ENCODE measurements at places on chromosomes 12 and 14. TPM values are rescaled to one million over a fixed set of nuclear protein-coding genes. Genes with fewer than 3 reads are reported as not detected.

ANKLE2 gene
- polyA plus RNA-seq, result 78.8 TPM

ISCU gene
- 125 TPM for polyA plus RNA-seq

BATF gene
- polyA plus RNA-seq, result not detected

KCNA5 gene
- not detected for polyA plus RNA-seq

KLRC1 gene
- polyA plus RNA-seq, result not detected

SMIM41 gene
- 0.05 TPM for polyA plus RNA-seq

TEX52 gene
- not detected for polyA plus RNA-seq

LTBP2 gene
- polyA plus RNA-seq, result 27.5 TPM

CRIP1 gene
- 1.4 TPM for polyA plus RNA-seq

NR1H4 gene
- polyA plus RNA-seq, result not detected

E2F7 gene
- polyA plus RNA-seq, result 3.6 TPM

IL26 gene
- not detected for polyA plus RNA-seq

DNA sequence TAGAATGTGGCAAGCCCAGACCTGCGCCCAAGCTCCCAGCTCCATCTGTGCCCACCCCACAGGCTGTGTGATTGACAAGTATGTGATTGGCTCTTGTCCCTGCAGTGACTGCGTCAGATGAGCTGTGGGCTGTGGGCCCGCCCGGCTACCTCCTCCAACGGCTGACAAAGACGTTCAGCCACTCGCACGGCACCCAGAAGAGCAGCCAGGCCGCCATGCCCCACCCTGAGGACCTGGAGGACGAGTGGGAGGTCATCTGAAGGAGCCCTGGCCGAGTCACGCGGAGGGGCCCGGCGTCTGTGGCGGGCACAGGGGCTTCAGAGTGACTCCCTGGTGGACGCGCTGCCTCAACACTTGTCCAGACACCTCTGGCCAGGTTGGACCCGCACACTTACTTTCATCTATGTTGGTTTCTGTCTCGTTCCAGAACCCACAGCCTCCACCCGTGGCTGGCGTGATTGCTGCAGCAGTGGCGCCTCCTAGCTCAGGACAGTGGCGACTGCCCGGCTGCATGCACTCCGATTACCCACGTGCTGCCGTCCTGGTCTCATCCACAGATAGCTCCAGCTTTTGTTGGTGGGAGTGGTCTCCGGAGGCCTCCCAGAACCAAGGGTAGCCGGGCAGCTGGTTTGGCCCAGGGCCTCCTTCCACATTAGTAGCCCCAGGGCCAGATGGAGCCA, 11.4 kb downstream of the ANKRD9 start:
- DNase-seq, result no peak

- DNase-seq, result no peak
These were observed 190.8 kb downstream of the TTC7B start for GRCh38 chr14:90625445-90625844.

DNA sequence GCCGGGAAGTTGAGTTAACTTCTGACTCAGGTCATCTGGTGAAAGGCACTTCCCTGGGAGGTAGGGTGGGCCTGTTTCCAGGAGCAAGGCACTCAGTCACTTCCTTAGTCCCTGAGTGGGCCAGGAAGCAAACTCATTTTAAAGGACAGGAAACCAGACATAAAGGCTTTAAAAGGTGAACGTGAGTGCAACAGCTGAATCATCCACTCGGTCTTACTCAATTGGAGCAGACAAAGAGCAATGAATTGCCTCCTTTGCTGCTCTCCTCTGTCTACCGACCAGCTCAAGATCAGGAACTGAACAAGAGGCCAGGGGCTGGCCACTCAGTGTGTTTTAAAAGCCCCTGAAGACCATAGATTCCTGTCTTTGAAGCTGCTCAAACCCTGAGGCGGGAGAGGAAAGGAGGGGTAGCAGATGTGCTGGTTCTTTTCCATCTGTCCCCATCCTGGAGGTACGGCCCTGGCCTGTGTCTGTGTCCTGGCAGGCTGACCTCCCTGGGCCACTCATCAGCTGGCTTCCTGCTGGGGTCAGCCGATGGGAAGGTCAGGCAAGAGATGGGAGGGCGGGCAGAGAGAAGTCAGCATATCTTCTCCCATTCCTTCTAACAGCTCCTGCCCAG, 148.9 kb downstream of the PPM1H start:
- DNase-seq, result peak; percentile 90

- DNase-seq, result no peak
These were observed 9.6 kb upstream of the FOXG1 start for GRCh38 chr14:28756884-28757570.

DNA sequence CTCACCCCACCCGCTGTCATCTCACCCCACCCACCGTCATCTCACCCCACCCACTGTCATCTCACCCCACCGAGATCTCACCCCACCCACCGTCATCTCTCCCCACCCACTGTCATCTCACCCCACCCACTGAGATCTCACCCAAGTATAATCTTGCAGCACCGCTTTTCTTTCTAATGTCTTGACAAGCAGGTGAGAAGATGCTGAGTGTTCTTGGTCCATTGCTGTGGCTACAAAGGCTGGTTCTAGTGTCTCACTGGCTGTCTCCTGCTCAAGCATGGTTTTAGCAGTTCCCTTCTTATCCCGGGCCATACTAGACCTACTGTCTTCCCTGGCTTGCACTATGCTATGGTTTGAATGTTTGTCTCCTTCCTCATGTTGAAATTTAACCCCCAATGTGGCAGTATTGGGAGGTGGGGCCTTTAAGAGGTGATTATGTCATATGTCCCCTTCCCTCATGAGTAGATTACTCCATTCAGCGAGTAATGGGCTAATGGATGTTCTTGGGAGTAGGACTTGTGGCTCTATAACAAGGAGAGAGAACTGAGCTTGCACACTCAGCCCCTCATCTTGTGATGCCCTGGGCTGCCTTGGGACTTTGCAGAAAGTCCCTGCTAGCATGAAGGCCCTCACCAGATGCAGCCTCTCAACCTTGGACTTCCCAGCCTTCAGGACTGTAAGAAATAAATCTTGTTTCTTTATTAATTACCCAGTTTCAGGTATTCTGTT, 47.7 kb upstream of the PPP2R5C start:
- no peak for DNase-seq

GRCh38 chr12:25677232-25677937, 124.3 kb upstream of the LMNTD1 start:
- no peak for DNase-seq

GRCh38 chr14:36521598-36522345, 1.7 kb upstream of the NKX2-1 start:
- DNase-seq, result no peak

DNA sequence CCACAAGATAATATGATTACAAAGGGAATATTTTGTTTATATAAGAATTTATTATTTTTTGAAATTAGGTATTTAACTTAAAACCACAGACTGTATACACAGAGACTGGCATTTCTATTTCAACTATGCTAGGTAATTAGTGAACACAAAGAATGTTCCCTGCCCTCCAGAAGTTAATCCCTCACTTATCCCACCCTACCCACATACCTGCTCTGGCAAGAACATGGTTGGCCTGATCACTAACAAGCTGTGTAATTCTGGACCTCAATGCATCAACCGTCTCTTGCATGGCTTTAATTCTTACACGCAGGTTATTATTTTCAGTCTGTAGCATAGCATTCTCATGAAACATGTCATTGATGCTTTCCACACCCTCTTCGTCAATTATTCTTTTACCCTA, 85.9 kb downstream of the KIF21A start:
- no peak for DNase-seq

- peak; percentile 56 for DNase-seq
These were observed 65.6 kb upstream of the PTGR2 start for GRCh38 chr14:73785834-73786635.

- DNase-seq, result no peak
These were observed 97.5 kb upstream of the VRK1 start for GRCh38 chr14:96699666-96700065.

DNA sequence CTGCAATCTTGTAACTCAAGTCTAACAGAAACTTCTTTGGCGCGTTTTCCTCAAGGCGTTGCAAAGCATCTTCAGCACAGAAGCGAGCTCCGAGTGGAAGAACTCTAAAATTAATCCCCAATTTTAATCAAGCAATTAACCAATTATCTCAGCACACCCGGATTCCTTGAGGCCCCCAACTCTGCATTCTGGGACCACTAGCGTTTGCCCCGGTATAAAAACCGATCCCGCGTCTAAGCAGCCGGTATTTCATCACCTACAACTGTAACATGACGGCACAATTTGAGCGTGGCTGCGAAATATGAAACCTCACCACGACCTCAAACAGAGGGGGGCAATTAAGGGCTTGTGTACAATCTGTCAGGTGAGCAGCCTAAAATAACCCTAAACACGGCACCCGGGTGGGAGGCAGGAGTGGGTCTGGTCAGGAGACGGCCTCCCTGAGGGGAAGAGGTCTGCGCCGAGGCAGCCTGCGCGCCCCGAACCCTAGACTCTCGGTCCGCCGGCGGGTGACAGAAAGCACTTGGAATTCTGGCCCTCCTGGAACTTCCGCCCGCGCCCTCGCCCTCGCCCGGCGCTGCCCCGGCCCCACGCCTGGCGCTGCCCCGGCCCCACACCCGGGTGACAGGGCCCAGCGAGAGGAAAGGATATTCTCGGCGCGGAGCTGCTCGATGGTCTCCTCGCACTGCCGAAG, 594 bp downstream of the ZCCHC8 start:
- DNase-seq, result no peak

DNA sequence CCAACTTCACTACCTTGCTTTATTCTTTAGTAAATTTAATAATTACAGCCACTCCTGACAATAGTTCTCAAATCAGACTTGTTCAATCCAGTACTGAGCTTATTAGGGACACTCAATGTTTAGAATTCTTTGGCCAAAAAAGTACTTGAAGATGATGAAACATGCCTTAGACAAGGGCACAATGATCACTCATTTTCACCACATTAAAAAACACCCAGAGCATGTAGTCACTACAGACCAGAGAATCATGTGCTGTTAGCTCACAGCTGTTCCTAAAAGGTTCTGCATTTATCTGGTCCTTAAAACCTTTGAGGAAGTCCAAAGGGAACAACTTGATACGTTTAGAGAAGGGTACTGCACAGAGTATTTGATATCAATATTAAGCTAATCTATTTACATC, 98.7 kb downstream of the INSM2 start:
- DNase-seq, result peak; percentile 15

GRCh38 chr12:131525795-131526508, 184.9 kb upstream of the SFSWAP start:
- no peak for DNase-seq

DNA sequence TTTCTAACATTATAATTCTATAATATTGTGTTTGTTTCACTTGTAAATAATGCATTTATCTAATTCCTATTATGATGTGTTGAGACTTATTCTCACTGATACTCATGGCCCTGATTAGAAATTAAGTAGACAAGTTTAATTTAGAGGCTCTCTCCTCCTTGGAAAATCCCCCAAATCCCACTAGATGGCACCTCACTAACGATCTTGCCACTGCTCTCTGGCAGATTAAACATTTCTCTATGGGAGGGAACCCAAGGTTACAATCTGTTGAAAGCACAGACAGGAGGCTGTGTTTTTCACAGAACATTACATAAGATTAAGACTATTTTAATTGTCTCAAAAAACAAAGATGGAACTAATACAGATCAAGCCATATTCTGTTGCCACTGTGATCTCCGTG, 318.7 kb downstream of the LRFN5 start:
- DNase-seq, result no peak

- no peak for DNase-seq
These were observed 12.6 kb upstream of the ABHD12B start for GRCh38 chr14:50859296-50859624.

DNA sequence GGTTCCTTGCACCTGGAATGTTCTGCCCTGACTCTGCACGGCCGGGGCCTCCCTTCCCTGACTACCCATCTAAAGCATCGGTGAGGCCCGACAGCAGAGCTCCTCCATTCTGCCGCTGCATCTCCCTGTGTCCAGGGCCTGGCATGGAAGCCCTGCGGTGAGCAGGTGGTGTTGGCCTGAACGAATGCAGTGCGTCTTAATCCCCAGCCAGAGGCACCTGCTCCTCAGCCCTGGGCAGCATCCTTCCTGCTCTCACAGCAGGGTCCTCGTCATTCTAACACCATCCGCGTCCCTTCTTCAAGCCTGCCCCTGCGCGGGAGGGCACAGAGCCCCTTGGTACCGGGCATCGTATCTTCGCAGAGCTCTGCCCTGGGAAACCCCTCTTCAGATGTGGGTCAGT, 15.4 kb downstream of the BEGAIN start:
- DNase-seq, result no peak

DNA sequence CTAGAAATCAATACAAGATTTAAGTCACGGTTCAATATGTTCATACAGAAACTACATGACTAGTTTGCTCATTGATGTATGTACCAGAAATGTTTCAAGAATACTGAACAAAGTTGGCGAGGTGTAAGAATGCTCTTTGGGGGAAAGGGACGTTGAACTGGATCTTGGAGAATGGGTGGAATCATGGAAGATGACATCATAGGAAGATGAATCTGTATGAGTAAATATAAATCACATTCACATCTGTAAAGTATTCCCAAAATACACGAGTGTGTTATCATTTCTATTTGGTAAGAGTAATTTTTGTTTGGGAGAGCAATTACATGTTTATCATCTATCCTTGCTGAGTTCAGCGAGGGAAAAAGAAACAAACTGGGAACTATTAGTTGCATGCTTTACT, 162.2 kb upstream of the TMTC1 start:
- DNase-seq, result no peak

GRCh38 chr12:15856097-15856982, 25.8 kb upstream of the STRAP start:
- no peak for DNase-seq

GRCh38 chr12:57001448-57001906, 4.9 kb downstream of the ZBTB39 start:
- no peak for DNase-seq

DNA sequence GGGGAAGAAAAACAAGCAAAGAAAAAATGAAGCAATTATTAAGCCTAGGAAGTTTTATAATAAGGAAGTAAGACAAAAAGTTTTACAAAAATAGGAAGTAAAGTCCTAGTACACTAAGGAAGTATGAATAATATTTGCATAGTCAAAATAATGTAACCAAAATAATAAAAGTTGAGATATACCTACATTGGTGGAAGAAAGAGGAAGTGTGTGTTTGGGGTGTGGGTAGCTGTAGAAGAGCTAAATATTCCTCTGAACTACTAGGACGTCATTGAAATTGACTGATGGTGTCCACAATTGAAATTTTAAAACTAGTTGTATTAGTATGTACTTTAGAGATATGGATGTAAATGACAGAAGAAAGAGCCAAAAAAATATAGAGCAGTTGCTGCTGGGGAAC, 228.4 kb upstream of the OTX2 start:
- no peak for DNase-seq

DNA sequence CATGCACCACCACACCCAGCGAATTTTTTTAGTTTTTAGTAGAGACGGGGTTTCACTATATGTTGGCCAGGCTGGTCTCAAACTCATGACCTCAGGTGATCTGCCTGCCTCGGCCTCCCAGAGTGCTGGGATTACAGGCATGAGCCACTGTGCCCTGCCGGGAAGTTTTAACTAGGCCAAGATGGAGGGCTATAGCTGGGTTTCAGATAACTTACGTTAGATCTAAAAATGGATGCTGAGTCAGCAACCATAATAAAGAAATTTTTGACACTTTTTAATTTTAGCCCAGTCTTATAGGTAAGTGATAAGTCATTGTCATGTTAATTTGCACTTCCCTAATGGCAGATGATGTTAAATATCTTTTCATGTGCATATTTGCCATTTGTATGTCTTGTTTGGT, 14.4 kb downstream of the ZDHHC17 start:
- DNase-seq, result no peak

GRCh38 chr14:25237845-25238244, 187.9 kb upstream of the STXBP6 start:
- DNase-seq, result no peak

- DNase-seq, result peak; percentile 30
These were observed 56.3 kb downstream of the SIX6 start for GRCh38 chr14:60565211-60565610.

GRCh38 chr12:9741726-9742125, 8.8 kb upstream of the CLECL1 start:
- no peak for DNase-seq

All from BJ (cell line).